NCI-H526 treated with DMSO at 0.1 percent for 48 hours (cell line): ENCODE measurements at places on chromosomes 4 and X.

DNA sequence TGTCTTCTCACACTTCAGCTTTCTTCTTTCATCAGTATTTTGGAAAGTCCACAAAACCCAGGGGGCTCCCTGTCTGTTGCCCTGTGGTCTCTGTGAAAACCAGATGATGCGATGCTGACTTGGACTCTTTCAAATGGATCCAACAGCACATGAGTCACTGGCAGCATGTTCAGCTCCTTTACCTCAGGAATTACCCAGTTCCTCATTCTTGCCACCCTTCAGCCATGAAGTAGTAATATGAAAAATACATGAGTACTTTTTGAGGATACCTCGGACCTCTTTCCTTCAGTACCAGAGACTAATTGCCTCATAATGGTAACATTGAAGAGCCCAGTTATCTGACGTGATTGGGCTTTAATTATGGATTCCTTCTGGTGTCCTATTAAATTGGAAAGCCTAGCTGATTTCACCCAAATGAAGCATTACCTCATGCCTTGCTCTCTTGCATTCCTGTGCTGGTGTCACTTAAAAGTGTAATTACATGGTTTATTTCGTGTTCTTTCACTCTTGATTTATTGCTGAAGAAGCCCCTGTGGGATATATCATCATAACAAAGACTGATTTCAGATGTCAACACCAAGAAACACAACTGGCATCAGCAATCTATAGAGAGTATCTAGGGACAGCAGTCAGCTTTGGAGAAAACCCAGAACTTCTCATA lies 63.4 kb downstream of the NFKB1 start:
- no peak for DNase-seq

GRCh38 chr4:10032625-10033024 lies 11.3 kb upstream of the SLC2A9 start:
- DNase-seq = no peak

DNA sequence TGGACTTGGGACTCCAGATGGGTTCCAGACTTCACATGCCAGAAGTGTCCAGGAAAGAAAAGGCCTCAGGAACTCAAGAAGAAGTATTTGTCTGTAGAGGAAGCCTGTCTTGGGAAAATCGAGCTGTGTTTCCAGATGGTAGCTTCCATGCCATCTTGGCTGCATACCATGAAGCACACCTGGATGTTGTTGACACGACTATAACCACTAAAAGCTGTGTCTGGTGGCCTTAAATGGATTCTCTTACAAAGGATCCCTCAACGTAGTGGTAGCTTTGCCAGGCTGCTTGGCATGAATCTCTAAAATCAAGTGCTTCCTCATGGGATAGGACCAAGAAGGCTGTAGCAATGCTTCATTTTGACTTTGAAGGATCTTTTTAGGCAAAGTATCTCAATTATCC lies 313.4 kb upstream of the BOD1L1 start:
- DNase-seq = no peak

DNA sequence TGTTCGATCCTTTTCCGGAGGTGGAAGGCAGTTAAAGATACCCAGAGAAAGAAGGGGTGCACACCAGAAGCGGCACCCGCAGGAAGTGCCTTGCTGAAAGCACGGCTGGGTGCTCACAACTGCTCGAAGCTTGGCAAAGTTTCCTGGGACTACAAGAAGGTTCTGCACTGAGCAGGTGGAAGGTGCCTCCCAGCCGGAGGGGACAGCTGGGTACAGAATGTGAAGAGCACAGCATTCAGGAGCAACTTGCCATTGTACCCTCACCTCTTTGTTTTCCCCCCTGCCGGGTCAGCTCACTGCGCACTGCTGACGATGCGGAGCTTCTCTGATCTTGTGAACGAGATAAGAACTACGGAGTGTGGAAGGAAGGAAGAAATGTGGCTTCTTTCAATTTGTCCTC lies 289.2 kb downstream of the FBXW7 start:
- DNase-seq = no peak

GRCh38 chr4:110681381-110681780 lies 58.5 kb upstream of the PITX2 start:
- DNase-seq = no peak

DNA sequence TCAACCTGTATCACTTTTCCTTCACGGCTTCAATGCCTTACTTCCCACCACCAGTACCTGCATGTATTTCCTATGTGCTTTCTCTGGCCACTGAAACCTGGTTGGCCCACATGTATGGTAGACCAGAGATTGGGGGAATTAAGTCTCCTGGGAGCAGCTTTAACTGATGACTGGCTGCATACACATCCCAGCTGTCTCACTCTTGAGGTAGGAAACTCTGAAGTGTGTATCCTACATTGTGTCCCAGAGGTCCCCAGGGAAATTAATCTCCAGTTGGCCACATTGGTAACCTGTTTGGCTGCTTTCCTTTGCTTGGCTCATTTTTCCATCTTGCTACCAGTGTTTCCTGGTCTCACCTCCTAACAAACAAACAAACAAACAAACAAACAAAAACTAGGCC lies 124.4 kb downstream of the ZNF827 start:
- DNase-seq = no peak

GRCh38 chr4:22454955-22455354 lies 60.9 kb downstream of the ADGRA3 start:
- DNase-seq = no peak

DNA sequence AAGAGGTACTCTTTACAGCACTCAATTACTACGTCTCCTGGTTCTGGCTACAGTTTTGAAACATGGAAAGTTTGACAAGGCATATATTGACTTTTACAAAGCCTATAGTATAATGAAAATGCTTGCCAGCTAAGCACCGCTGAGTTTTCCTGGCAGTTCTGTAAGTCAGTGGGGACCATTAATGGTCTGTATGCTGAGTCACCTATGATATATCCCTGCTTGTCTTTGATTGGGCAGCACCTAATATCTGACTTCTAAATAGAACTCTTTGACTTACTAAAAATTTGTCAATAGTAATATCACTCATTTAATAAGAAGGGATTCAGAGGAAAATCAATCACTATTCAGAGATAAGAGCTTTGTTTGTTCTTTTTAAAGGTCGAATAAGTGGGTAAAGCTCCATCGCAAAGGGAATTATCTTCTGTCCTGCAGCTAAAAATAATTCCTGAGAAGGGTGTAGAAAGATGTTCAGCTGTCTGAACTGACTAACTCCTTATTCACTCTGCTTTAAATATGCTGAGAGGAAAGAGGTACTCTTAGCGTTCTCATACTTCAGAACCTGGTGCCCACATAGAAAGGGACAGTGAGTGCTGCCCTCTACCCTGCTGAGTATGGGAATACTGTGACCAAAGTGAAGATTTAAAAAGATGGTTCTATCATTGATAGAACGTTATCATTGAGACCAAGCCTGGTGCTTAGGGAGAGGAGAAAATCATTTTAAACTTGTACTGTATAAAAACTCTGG lies 959 bp downstream of the SMPX start:
- DNase-seq = no peak
